ENCODE measurements at places on chromosomes 5 and 9. TPM values are rescaled to one million over a fixed set of nuclear protein-coding genes. Genes with fewer than 3 reads are reported as not detected.

The GCNT4 gene
- total RNA-seq = 2.8 TPM

The OR2V1 gene
- total RNA-seq = not detected

The PHF2 gene
- 21.6 TPM for total RNA-seq

The HK3 gene
- 12.3 TPM for total RNA-seq

The SEMA6A gene
- 182 TPM for total RNA-seq

The LEAP2 gene
- 1.5 TPM for total RNA-seq

The FBP2 gene
- 0.29 TPM for total RNA-seq

The PTGES gene
- 1.3 TPM for total RNA-seq

The HAVCR2 gene
- total RNA-seq = 24.3 TPM

The ZFP2 gene
- total RNA-seq = 0.46 TPM

The TMEM171 gene
- 0.42 TPM for total RNA-seq

The POU5F2 gene
- 0.63 TPM for total RNA-seq

The N4BP3 gene
- total RNA-seq = 0.91 TPM

The DMRT3 gene
- not detected for total RNA-seq
